CD4-positive, CD25-positive, alpha-beta regulatory T cell (primary cell): ENCODE measurements at places on chromosomes 5 and 9. TPM values are rescaled to one million over a fixed set of nuclear protein-coding genes. Genes with fewer than 3 reads are reported as not detected.

- no peak overlapping the region for H3K27ac ChIP-seq
- no peak overlapping the region for H3K4me3 ChIP-seq
- no peaks in the 10 kb centered on the region for H3K4me1 ChIP-seq
- H3K36me3 ChIP-seq: no peaks in the 10 kb centered on the region
- no peak for DNase-seq
- no peaks in the 10 kb centered on the region for H3K27me3 ChIP-seq
Observed at GRCh38 chr5:57592236-57592635, 109.6 kb upstream of the ACTBL2 start.

DNA sequence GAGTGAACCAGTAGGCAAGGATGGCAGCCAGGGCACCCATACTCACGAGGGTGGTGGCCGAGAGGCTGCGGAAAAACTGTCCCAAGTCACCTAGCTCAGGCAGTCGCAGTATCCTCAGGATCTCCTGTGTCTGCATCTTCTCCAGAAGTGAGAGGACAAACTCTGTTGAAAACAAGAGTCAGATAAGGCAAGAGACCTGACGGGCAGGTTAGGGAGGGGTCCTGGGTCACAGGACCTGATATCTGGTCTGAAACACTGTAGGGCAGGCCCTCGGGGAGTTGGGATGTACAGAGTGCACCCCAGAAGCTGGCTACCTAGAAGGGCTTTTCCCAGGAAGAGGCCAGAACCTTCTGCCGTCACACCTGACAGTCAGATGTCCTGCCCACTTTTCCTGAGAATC lies 17.4 kb downstream of the ACSL6 start:
- no peak overlapping the region for H3K27ac ChIP-seq
- H3K36me3 ChIP-seq: no peaks in the 10 kb centered on the region
- no peak for DNase-seq
- H3K27me3 ChIP-seq: no peaks in the 10 kb centered on the region

DNA sequence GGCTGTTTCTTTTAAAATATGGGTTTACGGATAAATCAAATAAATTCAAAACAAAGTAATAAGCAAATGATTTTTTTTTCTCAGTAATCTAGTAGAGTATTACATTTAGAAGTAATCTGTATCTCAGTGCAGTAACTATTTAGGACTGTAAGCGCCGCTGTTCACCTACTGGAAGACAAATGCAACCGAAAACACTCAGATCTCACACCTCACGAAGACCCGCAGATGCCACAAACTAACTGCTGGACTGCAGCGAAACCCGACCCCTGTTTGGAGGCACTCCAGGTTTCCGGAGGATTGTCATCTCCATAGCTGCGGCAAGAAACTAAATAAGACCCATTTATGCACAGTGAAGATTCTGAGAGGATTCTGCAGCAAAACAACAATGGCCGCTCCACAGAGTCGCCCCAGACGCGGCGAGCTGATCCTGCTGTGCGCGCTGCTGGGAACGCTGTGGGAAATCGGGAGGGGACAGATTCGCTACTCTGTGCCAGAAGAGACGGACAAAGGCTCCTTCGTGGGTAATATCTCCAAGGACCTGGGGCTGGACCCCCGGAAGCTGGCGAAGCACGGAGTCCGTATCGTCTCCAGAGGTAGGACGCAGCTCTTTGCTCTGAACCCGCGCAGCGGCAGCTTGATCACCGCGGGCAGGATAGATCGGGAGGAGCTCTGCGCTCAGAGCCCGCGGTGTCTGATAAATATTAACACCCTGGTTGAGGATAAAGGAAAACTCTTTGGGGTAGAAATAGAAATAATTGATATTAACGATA lies at the start of gene PCDHGA8:
TSS of gene PCDHGA8 (plus strand) at position 205 of the 770 bp plus-strand sequence. CDS start at position 386, 181 bp downstream.
- H3K27me3 ChIP-seq: peaks cover 26% of the 10 kb centered on the region
- H3K36me3 ChIP-seq: no peaks in the 10 kb centered on the region
- no peak for DNase-seq
- H3K27ac ChIP-seq: no peak within 1 kb of the TSS
- H3K4me1 ChIP-seq: no peaks in the 10 kb centered on the region
- H3K4me3 ChIP-seq: no peak within 1 kb of the TSS

- H3K4me1 ChIP-seq: no peaks in the 10 kb centered on the region
- no peak overlapping the region for H3K4me3 ChIP-seq
- H3K27ac ChIP-seq: no peak overlapping the region
- DNase-seq: no peak
- H3K36me3 ChIP-seq: no peaks in the 10 kb centered on the region
Observed at GRCh38 chr5:146188358-146188757, 5.9 kb upstream of the LARS1 start.

GRCh38 chr5:51449026-51449425 lies 65.8 kb downstream of the ISL1 start:
- no peak overlapping the region for H3K4me3 ChIP-seq
- H3K4me1 ChIP-seq: no peaks in the 10 kb centered on the region
- no peak overlapping the region for H3K27ac ChIP-seq
- DNase-seq: no peak

GRCh38 chr5:136159457-136159856 lies 26.8 kb downstream of the SMAD5 start:
- H3K4me3 ChIP-seq: no peak overlapping the region
- no peaks in the 10 kb centered on the region for H3K4me1 ChIP-seq
- no peaks in the 10 kb centered on the region for H3K27me3 ChIP-seq
- no peak overlapping the region for H3K27ac ChIP-seq
- no peak for DNase-seq

DNA sequence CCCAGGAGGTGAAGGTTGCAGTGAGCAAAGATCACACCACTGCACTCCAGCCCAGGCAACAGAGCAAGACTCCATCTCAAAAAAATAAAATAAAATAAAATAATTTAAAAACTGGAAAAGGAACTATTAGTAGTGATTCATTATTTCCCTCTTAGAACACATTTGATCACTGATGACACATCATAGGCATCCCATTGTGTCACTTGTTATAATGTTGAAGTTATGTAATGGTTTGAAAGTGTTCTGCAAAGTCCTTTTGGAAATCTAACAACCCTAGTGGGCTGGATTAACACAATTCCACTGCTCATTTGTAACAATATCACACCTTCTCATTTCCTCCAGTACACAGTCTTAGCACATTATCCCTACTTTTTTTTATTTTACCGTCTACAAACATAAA lies 81.8 kb upstream of the LMNB1 start:
- no peaks in the 10 kb centered on the region for H3K27me3 ChIP-seq
- no peak overlapping the region for H3K27ac ChIP-seq
- no peaks in the 10 kb centered on the region for H3K36me3 ChIP-seq
- H3K4me1 ChIP-seq: no peaks in the 10 kb centered on the region
- no peak for DNase-seq

Gene RELL2
- 20.5 TPM for total RNA-seq

Gene SPINK13
- not detected for total RNA-seq

Gene TARS1
- 46.7 TPM for total RNA-seq

Gene NDUFS6
- 21.6 TPM for total RNA-seq

Gene TMC1
- total RNA-seq: not detected

Gene CARD19
- 60.0 TPM for total RNA-seq

Gene RFX3
- total RNA-seq: 40.4 TPM

Gene DDX4
- total RNA-seq: not detected
